Hippocampal formation (tissue), 2 donors: ENCODE measurements at places on chromosomes 12 and 14.
A peak's percentile ranks its signal among the peaks of the same experiment; 100 is the strongest.

DNA sequence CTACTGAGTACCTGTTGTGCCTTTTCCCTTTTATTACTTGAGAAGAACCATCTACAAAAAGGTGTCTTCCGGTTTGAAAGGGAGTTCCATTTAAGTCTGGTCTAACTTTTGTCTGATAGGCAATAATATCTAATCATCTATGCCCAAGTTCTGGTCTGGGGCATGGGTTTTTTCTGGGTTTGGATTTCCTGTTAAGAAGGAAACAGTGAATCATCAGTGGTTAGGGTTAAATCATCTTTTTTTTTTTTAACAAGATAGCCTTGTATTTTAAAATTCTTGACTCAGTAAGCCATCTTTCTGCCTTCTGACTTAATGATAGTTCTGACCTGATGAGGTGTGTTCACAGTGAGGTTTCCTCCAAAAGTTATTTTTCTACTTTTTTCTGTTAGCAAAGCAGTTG lies 29.3 kb upstream of the CPNE8 start:
- no peak for DNase-seq

- no peak for DNase-seq
These were observed 12.4 kb downstream of the EIF2B1 start for GRCh38 chr12:123621101-123621500.

DNA sequence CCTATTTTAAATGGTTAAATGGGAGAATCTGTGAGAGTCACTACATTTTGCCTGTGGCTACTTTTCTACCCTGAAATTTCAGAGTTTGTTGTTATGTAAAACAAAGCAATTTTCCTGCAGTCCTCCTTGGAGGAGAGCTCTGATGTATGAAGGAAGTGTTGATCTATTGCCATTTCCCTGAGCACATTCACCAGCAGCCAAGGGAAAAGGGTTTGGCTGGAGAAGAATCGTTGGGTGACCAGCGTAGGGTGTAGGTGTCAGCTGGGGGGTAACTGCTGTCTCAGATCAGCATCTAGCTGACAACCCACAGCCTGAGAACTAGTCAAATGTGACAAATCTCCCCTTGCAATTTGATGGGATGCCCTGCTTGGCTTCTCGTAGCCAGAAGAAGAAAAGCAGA lies 230.5 kb downstream of the PDZRN4 start:
- no peak for DNase-seq

DNA sequence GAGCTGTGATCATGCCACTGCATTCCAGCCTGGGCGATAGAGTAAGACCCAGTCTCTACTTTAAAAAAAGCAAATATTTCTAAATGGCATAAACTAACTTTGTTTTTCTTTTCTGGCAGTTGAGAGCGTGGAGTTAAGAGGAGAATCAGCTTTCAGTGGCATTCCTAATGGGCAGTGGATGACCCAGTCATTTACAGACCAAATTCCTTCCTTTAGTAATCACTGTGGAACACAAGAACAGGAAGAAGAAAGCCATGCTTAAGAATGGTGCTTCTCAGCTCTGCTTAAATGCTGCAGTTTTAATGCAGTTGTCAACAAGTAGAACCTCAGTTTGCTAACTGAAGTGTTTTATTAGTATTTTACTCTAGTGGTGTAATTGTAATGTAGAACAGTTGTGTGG lies 21.2 kb downstream of the TDG start:
- DNase-seq: no peak

DNA sequence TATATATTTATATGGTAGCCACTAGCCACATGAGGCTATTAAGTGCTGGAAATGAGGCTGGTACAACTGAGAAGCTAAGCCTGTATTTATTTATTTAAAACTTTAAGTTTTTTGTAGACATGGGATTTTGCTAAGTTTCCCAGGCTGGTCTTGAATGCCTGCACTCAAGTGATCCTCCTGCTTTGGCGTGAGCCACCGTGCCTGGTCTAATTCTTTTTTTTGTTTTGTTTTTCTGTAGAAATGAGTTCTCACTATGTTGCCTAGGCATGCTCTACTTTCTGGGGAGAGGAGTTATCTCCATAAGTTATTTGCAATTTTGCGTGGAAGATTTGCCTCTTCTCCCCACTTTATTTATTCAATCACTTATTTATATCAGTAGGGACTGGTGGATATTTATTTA lies 4.8 kb upstream of the SNRNP35 start:
- no peak for DNase-seq

DNA sequence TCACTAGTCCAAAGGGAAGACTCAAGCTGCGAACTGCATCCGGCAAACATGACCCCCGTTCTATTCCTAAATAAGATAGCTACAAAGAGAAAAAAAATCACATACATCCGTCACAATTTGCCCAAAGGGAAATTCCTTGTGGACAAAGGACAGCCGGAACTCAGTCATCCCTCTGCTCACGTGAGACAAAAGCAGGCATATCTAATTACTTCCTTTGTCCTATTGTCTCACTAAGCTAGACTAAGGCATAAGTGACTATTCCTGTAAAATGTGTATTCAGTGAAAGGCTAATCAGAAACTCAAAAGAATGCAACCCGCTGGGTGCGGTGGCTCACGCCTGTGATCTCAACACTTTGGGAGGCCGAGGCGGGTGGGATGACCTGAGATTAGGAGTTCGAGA lies 27.2 kb upstream of the NINJ2 start:
- DNase-seq: no peak

GRCh38 chr12:120457133-120457532 lies 10.9 kb downstream of the GATC start:
- DNase-seq: no peak

GRCh38 chr14:89185919-89186855 lies 230.8 kb downstream of the FOXN3 start:
- DNase-seq: no peak

GRCh38 chr12:132210223-132211055 lies 66.2 kb downstream of the NOC4L start:
- DNase-seq: no peak

DNA sequence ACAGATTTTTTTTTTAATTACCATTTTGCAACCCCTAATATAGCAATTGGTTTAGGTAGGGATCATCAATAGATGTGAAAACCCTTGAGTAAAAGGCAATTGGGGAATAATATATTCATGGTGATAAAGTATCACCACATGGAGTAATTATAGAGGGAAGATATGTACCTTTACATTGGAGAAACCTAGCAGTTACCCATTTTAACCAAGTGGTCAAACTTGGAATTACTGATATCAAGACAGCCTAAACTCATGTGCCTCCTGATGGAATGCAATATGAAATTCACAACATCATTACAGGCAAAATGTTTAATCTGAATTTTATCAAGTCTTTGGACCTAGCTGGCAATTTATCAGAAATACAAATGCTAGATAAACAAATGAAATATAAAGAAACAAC lies 6.7 kb upstream of the SLC10A1 start:
- no peak for DNase-seq

- DNase-seq: no peak
These were observed 178.8 kb downstream of the EXOC5 start for GRCh38 chr14:57089901-57090300.

DNA sequence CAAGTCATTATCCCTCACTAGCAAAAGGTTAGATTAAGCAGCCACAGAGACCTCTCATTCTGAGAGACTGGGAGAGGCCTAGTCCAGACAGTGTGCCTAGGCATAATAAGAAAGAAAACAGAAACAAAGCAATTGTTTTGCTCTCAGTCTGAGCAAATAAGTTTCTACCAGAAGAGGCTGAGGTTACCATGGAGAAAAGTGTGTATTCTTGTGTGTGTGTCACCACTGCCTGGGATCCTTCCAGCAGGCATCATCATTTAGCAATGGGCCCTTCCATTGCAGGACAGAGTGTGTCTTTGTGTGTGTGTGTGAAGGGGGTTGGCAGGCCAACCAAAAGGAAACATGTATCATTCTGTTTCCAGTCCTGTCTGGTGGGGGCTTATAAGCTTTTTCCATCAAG lies 3.7 kb downstream of the EFS start:
- peak; percentile 42 for DNase-seq

DNA sequence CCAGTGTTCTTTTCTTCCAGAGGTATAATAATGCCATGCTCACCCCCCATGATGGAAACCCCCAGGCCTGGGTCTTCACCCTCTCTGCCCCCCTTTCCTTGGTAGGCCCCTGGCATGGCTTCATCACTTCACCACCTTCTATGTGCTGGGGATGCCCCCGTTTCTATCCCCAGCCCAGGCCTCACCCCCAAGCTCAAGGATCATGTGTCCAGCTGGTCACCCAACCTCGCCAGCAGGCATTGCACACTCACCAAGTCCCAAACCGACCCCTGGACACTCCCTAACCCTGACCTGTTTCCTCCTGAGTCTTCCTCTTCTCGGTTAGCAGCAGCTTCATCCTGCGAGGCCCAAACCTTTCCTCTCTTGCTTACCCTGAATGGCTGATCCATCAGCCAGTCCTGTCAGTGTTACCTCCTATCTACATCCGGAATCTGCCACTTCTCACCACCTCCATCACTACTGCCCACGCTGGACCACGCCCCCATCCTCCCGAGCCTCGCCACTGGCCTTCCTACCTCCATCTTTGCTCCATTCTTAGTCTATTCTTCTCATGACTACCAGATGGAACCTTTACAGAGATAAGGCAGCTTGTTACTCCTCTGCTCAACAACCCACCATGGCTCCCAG lies 69.0 kb downstream of the MVK start:
- no peak for DNase-seq

- no peak for DNase-seq
These were observed 142.1 kb downstream of the SLC16A7 start for GRCh38 chr12:59737725-59738463.

DNA sequence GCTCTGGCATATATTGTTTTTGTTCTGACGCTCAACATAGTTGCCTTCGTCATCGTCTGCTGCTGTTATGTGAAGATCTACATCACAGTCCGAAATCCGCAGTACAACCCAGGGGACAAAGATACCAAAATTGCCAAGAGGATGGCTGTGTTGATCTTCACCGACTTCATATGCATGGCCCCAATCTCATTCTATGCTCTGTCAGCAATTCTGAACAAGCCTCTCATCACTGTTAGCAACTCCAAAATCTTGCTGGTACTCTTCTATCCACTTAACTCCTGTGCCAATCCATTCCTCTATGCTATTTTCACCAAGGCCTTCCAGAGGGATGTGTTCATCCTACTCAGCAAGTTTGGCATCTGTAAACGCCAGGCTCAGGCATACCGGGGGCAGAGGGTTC lies 77.0 kb downstream of the GTF2A1 start:
- no peak for DNase-seq

DNA sequence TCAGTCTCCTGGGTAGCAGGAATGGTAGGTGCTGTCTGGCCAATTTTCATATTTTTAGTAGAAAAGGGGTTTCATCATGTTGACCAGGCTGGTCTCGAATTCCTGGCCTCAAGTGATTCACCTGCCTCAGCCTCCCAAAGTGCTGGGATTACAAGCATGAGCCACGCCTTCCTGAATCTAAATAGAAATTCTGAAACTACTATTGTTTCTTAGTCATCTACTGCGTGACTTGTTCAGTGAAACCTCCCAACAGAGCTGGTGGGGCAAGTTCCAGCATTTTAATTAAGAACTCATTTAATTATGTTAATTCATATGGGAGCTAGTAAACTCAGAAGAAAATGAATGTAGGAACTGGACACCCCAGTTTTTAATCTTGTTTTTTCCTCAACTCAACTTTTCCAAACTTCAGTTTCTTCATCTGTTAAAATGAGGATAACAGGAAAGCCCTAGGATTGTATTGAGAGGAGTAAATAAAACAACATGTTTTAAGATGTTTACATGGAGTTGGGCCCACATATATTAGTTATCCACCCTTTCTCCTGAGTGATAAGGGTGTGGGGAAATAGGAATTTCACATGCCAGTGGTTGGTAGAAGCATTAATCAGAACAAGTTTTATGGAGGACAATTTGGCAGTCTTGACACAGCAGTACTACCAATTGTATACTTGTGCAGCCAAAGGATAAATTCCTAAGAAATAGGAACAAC lies 335.8 kb upstream of the E2F7 start:
- no peak for DNase-seq

- DNase-seq: no peak
These were observed 37.3 kb downstream of the GPR135 start for GRCh38 chr14:59427653-59428580.

GRCh38 chr12:49008943-49009342 lies 9.6 kb downstream of the PRKAG1 start:
- no peak for DNase-seq

DNA sequence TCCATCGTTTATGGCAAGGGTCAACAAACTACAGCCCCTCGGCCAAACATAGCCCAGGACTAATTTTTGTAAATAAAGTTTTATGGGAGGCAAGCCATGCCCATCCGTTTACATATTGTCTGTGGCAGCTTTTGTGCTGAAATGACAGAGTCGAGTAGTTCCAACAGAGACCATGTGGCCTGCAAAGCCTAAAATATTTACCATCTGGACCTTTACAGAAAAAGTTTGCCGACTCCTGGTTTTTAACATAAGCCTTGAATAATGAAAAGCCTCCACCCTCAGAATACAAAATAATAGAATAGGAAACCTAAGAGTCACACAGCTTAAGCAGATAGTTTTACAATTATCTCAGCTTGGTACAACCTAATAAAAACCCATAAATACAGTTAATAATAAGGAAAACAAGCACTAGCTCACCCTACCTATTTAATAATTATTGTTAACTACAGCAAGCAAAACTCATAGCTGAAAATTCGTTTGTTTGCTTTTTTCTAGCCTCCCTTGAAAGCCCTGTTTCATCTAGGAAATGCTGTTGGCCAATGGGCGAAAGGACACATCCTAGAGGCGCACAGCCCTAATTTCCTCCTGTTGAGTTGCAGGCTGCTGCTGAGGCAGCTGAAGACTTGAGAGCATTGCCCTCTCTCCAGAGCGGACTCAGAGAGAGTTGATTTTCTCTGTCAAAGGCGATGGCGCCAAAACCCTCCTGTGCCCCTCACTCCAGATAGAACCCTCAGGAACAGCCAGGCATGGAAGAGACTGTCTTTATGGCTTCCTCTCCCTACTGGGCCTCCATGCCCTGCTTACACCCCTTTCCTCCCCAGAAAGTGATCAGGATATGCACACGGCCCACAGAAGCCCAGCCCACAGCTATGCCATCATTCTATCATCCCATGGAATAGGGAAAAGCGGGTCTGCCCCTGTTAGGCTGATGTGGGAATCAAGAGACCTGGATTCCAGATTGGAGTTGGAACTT lies 107.2 kb downstream of the DPF3 start:
- no peak for DNase-seq

- no peak for DNase-seq
These were observed 17.9 kb upstream of the NID2 start for GRCh38 chr14:52086711-52087110.

- DNase-seq: no peak
These were observed 7.9 kb upstream of the PLEKHG6 start for GRCh38 chr12:6302621-6303020.

GRCh38 chr12:62078020-62078419 lies 182.2 kb upstream of the USP15 start:
- DNase-seq: no peak

GRCh38 chr14:41668356-41668755 lies 61.7 kb downstream of the LRFN5 start:
- DNase-seq: no peak

DNA sequence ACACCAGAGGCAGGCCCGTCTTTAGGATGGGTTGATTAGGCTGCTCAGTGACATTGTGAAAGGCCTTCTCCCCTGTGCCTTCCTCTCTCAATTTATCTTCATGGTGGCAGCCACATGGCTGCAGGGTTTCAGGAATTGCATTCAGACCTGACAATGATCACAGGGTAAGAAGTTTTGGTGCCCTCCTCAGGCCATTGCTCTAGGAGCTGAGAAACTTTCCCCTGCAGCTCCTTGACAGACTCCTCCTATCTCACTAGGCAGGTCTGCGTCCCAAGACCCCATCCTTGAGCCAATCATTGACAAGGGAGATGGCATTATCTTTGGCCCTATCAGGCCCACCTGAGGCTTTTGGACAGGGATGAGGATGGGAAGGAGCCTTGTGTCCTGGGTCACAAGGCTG lies 57.4 kb upstream of the ANO4 start:
- no peak for DNase-seq

GRCh38 chr14:106372870-106373652 lies 846.7 kb downstream of the TMEM121 start:
- no peak for DNase-seq
